ENCODE measurements at places on chromosomes 12 and 14.

DNA sequence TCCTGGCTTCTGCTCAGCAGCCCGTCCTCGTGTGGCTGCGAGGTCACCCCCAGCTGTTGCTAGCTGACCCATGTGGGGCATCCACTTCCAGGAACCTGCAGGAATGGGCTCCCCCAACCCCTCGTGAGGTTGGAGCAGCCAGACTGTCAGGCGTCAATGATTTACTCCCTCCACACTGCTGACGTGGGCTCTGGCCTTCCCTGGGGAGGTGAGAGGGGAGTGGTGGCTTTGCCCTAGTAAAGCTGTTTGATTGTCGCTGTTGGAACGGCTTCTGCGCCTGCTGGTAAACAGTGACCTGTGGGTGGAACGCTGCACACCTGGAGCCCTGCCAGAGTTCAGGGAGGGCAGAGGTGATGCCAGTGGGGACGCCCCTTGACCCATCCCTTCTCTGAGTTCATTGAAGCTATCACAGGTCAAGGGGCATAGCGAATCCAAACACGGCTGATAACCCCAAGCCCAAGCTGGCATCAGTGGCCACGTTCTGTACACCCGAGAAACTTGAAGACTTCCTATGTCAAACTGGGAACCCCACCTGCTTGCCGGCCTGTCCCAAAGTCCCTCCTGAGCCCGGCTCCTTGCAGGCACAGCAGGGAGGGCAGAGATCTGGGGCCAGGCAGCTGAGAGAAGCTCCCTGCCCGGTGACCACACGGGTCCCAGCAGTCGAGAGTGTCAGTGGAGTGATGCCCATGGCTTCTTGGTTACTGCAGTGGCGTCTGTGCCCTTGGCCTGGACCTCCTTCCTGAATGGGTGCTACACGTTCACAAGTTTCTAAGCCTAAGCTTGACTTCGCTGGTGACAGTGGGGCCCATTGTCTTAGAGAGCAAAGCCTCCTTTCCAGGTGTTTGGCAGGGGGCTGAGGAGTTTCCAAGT lies 2.7 kb downstream of the ASPG start:
- no peak for DNase-seq

DNA sequence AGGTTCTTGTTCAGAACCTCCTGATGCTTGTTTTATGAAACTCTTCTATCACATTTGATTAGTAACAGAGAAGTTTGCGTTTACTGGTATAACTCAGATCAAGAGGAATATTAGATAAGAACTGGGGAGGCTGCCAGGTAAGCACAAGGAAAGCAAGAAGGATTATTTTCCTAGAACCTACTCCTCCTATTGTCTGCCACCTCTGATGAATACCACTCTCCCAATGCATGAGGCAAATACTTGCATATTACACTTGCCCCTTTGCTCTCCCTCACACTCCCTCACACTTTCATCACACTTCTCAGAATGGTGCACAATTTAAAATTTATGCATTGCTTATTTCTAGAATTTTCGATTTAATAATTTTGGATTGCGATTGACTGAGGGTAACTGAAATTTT lies 43.6 kb downstream of the LIN7A start:
- no peak for DNase-seq

DNA sequence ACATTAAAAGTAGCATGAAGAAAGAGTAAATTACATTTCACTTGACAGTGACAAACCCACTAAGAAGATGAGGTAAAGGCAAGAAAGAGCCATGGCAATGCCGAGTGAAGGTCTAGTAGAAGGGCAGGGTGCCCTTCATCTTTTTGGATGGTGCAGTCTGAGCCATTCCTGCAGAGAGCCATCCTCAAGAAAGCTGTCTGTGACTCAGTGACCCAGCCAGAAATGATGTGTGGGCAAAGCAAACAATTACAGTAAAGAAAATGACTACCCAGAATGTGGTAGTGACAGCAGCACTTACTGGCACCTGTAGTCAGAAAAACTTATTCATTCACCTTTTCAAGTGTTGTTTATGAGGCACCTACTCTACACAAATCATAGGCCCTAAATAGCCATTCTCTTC lies 281.7 kb downstream of the DUSP6 start:
- no peak for DNase-seq

- DNase-seq, result no peak
Observed at GRCh38 chr14:61733972-61734371, 28.2 kb upstream of the SNAPC1 start.
